Activated gamma-delta T cell treated with Interleukin-2 at 50 U/mL for 16 hours (primary cell): ENCODE measurements at places on chromosomes 4 and X.

DNA sequence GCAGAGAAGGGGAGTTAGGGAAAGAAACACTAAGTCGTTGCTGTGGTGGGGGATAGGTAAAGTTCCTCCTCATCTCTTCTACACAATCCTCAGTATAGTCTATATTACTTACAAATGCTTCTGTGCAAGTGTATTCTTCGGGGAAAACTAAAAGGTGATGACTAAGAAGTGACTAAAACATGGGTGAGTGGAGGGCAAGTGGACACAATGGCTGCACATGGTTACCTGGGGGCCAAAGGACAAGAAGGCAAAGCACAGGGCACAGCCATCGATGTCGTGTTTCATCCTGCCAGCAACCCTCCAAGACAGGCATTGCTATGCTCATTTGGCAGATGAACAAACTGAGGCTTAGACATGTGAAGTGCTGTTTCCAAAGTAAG is 35.5 kb upstream of the CCKAR start:
- DNase-seq = no peak

GRCh38 chr4:80142394-80143306 is 54.7 kb upstream of the PRDM8 start:
- no peak for DNase-seq

- no peak for DNase-seq
Observed at GRCh38 chr4:27149541-27150212, 289.0 kb downstream of the STIM2 start.

- DNase-seq = no peak
Observed at GRCh38 chr4:163693776-163694175, 199.3 kb downstream of the TMA16 start.

- DNase-seq = no peak
Observed at GRCh38 chr4:98501383-98501782, 157.0 kb downstream of the TSPAN5 start.

DNA sequence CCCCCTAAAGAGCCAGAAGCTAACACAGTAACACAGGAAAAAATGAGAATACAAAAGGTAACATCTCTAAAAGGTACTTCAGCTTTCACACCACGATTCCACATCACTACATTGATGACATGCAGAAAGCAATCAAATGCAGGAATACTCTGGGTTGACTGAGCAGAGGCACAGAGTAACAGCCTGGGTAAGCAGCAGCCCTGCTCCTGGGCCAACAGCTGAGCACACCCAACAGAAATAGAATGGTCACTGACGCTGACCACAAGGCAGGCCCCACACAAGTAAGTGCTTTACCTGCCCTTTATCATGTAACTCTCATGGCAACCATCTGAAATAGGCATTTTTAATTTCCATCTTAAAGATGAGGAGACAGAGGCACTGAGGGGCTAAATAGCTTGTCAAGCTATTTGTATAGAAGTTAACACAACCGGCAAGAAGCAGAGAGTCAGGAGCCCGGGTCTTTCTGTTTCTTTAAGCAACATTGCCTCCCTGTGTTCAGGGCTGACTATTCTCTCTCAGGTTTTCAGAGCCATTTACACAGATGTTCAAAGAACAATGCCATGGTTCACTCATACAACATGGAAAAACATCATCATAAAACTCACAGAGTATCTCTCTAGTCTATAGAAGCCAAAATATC is 168.9 kb downstream of the ZNF674 start:
- no peak for DNase-seq

DNA sequence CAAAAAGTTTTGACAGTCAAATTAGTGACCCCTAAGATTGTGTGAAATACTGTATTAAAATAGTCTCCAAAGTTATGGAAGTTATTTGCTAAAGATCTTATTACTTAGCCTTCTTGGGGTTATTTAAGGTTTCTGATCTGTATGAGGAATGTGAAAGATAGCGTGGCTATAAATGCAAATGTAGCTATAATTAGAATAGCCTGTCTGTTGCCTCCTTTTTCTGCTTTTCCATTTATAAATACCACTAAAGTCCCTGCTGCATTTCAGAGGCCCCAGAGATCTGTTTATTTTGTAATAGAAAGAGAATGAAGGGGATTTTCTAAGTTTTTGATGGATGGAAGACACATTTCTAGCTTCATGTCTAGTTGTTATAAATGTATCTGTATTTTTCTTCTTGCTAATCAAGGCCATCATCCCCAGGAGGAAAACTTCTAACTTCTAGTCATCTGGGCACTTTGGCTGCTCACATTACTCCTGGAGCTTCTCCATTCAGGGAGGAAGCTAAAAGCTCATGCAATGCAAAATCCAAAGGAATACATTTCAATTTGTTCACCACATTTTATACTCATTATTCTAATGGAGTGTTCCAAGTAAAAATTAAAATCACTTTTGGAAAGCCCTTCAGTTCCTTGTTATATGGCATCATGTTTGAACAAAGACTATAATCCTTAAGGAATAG is 73.9 kb downstream of the INTS12 start:
- DNase-seq = no peak

DNA sequence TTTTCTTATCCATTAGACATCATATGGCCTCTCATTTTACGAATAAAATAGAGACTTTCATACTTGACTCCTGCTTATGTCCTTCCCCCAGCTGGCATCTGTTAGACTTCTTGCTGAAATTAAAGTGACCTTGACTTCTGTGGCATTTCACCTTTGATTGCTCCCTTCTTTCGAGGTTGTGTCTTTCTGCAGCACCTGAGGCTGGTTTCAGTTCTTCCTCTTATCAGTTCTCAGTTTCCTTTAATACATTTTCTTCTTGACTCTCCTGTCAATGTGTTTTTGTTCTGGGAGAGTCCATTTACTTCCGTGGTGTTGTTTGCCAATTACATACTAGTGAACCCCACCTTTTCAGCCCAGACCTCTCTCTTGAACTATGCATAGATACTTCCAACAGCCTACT is 81.6 kb downstream of the RBPJ start:
- no peak for DNase-seq

GRCh38 chr4:6085691-6086628 is 67.7 kb upstream of the C4orf50 start:
- DNase-seq = no peak

DNA sequence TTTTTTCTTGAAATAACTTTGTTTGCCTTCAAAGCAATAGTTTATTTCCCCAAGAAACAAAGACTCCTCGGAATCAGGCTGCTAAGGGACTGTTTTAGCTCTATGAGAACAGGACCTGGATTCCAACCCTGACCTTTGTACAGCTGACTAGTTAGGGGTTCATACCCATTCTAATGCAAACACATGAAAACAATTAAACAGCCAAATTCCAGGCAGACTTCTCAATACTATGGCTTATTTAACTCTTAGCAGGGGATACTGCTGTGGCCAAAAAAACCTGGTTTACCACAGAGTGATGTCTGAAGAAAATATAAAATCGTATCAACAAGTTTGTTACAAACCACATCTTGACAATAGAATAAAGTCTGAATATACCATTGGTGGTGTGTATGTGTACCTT is 129.6 kb upstream of the INTU start:
- DNase-seq = no peak

GRCh38 chr4:2716236-2716635 is 39.9 kb downstream of the TNIP2 start:
- no peak for DNase-seq

DNA sequence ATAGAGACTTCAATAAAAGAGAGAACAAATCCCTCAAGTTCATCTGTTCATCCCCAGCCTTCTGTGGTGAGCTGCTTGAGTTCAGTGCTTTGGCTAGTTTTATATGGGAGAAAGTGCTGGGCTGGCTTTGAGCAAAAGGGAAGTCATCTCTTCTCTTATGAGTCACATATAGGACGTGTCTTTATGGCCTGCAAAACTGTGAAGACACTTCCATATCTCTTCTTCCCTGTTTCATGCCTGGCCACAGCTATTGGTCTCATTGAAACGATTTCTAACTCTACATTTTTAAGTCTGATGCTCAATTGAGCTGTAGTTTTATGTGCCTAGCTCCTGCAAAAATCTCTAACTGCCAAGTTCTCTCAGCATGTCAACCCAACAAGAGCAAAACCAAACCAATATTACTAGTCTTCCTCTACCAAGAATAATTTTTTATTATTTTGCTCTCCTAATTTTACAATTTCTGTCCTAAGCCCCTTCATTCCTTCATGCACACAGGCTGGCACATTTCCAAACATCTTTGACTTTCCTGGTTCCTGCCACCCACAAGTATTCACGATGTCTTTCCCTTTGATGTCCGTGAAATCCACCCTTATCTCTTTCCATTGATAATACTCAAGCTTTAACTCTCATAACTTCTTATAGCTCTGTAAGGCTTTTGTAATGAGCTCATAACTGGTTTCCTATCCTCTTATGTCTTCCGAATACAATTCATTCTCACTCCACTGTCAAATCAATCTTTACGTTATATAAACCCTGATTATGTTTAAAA is 165.3 kb downstream of the BTC start:
- no peak for DNase-seq

DNA sequence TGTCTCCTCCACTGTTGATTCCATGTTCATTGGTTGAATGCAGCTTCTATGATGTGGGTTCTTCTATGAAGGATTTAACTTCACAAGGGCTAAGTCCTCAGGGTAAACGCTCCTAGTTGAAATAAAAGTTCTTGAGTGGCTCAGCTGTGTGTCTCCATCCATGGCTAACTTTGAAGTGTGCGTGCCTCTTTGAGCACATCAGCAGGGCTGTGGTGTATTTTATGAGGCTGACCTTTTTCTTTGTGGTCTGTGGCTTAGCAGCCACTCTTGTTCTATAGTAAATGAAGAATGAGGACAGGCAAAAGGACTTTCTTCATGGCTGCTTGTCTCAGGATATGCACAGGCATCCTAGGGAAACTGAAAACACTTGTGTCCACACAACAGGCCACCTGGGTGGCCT is 88.5 kb downstream of the KIT start:
- DNase-seq = no peak

- no peak for DNase-seq
Observed at GRCh38 chrX:53128097-53128749, 34.3 kb downstream of the KANTR start.

DNA sequence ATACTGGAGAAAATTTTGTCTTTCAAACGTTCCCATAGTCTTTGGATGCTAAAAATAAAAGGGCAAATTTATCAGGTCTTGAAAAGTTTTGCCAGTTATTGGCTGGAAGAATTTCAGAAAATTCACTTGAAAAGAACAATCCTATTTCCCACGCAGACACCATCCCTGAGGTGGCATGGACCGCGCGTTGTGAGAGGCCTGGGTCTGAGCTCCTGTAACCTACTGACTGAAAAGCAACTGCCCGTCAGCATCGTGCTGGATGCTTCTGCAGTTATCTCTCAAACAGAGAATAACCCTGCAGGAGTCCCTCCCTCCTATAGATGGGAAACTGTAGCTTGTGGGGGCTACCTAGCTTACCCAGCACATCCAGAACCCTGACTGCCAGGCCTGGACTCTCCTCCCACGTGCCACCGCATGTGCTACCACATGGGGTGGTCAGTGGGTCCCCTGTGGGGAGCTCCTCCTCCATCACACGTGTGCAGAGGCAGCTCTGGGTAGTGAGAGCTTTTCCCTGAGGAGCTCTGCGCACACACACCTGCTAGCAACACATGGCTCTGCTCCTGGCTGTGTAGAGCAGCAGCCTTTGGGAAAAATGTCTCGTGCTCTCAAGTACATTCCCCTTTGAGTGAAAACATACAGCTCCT is 36.1 kb downstream of the NSG1 start:
- DNase-seq = no peak

- DNase-seq = no peak
Observed at GRCh38 chr4:69098470-69098869, 2.2 kb downstream of the UGT2B7 start.

DNA sequence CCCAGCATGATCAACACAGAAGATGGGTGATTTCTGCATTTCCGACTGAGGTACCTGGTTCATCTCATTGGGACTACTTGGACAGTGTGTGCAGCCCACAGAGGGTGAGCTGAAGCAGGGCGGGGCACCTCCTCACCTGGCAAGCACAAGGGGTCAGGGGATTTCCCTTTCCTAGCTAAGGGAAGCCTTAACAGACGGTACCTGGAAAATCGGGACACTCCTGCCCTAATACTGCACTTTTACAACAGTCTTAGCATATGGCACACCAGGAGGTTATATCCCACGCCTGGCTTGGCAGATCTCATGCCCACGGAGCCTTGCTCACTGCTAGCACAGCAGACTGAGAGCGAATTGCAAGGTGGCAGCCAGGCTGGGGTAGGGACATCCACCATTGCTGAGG is 92.9 kb upstream of the GRID2 start:
- no peak for DNase-seq

GRCh38 chr4:7338876-7339623 is 95.7 kb downstream of the PSAPL1 start:
- no peak for DNase-seq

DNA sequence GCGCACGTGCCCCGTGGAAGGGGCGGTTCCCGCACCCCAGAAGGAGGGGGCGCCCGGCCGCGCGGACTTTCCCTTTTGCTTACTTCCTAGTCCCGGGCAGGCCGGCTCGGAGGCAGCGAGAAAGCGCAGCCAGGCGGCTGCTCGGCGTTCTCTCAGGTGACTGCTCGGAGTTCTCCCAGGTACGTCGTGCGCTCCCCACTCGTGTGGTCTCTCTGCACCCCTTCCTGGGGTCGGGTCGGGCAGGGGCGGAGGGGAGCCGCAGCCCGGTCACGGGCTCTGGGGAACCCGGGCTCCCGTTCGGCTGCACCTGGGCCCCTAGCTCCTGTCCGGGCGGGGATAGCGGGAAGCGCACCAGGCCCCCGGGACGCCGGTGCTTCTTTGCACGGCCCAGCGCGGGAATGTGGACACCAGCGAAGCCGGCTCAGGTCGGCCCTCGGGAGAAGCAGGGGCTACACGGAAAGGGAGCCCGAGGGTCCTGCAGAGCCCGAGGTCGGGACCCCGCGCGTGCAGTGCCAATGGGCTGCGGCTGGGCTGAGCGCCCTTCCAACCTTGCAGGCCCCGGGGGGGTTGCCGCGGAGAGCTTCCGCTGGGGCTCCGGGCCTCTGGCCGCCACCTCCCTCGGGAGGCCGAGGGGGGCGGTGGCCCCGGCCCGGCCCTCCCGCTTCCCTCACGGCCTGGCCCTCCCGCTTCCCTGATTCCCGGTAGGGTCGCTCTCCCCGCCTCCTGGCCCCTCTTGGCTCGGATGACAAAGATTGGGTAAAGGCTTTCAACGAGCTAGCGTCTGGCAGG is at the start of gene TLR2:
Gene TLR2 (plus strand): TSS at position 99 of the 789 bp plus-strand sequence. CDS start 18,628 bp downstream, outside the sequence.
- peak; percentile 32 for DNase-seq

DNA sequence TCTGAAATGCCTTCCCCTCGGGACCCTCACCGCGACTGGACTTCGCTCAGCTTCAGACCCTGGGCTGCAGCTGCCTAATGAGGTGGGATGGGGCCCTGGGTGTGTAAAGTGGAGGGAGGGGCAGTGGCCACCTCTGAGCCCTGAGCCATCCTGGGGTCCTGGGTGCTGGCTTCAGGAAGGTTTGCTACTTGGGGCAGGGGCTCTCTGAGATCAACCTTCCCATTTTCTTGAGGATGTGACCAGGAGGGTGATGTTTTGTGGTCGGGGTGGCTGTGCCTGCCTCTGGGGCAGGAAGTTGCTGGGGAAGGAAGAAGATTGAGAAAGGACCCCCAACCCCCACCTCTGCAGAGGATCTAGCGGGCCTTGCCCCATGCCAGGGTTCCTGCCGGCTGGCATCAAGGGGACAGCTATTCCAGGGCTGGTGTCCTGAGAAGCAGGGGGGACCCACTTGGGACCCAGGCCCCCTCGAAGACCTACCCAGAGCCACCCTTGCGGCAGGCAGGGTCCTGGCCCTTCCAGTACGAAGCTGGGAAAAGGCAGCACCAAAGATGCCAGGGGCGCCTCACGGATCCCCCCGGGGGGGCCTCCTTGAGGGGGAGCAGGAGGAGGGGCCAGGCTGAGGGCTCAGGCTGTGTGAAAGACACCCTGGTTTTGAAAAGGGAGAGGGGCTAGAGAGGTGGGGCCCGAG is 6.5 kb downstream of the SH3BP2 start:
- no peak for DNase-seq

GRCh38 chr4:82090717-82091116 is 283.1 kb downstream of the HNRNPD start:
- DNase-seq = no peak
